ENCODE measurements at places on chromosomes 7 and 10.

GRCh38 chr7:134593530-134594392 lies 44.9 kb downstream of the AKR1B15 start:
- DNase-seq, result peak; percentile 68

GRCh38 chr7:27161214-27161720 lies 4.1 kb downstream of the HOXA9 start:
- no peak for DNase-seq

DNA sequence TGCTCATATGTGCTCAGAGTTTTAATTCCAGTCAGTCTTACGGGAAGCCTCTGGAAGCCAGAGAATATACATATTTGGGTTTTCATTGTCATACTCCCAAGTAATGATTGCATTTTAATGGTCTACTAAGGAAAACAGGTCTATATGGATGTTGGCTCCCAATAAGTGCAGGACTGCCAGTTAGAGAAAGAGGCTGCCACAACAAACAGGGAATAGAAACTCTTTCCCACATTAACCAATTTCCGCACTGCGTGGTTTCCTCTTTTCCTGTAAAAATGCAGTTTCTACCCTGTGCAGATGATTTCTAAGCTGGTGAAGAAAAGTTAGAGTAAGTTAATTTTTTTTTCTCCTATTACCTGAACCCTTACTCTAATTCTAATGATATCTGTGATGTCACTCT lies 78.2 kb downstream of the CCSER2 start:
- DNase-seq, result no peak

- DNase-seq, result peak; percentile 90
These were observed 13.7 kb downstream of the PRPS1L1 start for GRCh38 chr7:18013936-18014335.

- DNase-seq, result peak; percentile 38
These were observed 1013.1 kb downstream of the KCNMA1 start for GRCh38 chr10:76624470-76624869.

- no peak for DNase-seq
These were observed 12.9 kb upstream of the ZFAND2A start for GRCh38 chr7:1172666-1173523.

- DNase-seq, result peak; percentile 56
These were observed 243.9 kb downstream of the ZMYND11 start for GRCh38 chr10:378930-379704.

DNA sequence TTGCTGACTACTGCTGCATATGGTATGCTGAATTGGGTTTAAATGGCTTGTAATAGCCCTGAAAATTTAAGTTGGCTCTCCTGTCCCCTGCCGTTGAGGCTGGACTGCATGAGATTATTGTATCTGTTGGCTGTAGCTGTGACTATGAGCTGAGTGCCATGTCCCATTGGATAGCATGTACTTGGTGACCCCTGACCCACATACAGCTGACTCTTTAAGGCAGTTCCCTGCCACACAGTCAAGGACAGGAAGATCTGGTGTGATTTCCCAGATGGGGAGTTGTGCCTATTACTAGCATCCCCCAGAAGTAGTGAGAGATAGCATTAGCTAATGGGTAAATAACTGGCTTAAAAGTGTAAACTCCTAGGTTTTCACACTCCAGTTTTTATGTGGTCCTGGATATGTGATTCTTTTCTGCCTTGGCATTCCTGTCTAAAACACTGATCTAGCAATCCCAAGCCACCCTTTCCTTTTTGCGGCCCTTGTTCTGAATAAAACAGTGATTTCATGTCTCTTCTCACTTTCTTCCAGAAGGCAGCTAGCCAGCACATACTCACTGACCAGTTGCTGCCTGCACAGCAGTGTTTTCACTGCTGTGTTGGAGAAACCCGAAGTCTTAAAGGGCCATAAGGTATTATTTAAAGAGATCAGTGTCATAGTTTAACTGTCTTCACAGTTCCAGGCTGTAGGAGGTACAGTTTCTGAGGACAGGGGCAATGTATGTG lies 35.9 kb downstream of the LRRC4 start:
- DNase-seq, result no peak

GRCh38 chr7:6501586-6502564 lies 49.4 kb downstream of the GRID2IP start:
- no peak for DNase-seq

DNA sequence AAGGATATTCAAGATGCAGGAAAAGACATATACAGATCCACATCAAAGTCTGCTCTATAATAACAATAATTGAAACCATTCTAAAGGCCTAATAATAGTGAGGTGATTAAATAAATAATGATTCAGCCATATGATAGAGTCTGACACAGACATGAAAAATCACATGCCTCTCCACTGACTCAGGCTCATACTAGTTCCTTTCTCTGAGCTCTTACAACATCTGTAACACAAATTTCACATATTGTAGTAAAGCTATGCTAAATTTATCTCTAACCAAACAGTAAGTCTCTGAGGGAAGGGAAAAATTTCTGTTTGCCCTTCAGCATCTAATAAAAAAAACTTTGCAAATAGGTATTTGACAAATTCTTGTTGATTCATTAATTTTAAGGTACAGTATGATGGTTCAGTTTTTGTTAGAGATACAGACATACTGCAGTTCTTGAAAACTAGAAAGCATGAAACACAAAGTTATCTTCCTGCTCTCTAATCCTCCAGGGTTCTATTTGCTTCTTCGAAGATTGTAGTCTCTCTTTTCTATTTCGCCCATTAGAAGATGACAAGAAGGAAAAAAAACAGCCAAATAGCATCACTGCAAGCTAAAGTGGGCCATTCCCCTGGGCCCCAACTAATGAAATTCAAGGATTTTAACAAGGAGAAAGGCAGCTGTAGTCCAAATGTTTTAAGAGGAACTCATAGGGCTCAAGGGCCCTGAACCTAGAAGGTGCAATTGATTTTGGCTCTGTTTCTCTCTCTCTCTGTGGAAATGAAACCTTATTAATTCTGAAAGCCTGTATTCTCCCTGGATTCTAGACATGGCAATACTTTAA lies 53.9 kb downstream of the CUBN start:
- peak; percentile 87 for DNase-seq

DNA sequence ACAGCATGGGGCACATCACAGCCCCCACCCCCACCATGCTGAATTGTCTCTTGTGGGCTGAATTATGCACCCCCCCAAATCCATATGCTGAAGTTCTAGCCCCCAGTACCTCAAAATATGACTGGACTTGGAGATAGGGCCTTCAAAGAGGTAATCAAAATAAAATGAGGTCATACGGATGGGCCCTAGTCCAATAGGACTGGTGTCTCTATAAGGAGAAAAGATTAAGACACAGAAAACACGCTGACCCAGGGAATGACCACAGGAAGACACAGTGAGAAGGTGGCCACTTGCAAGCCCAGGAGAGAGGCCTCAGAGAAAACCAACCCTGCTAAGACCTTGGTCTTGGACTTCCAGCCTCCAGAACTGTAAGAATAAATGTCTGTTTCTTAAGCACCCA lies 106.4 kb upstream of the ARID5B start:
- no peak for DNase-seq
